ENCODE measurements at places on chromosomes 13 and 19. TPM values are rescaled to one million over a fixed set of nuclear protein-coding genes. Genes with fewer than 3 reads are reported as not detected.

TBXA2R gene
- total RNA-seq = 2.4 TPM

GRCh38 chr19:30692181-30692811, 320.1 kb downstream of the ZNF536 start:
- DNase-seq = no peak

DNA sequence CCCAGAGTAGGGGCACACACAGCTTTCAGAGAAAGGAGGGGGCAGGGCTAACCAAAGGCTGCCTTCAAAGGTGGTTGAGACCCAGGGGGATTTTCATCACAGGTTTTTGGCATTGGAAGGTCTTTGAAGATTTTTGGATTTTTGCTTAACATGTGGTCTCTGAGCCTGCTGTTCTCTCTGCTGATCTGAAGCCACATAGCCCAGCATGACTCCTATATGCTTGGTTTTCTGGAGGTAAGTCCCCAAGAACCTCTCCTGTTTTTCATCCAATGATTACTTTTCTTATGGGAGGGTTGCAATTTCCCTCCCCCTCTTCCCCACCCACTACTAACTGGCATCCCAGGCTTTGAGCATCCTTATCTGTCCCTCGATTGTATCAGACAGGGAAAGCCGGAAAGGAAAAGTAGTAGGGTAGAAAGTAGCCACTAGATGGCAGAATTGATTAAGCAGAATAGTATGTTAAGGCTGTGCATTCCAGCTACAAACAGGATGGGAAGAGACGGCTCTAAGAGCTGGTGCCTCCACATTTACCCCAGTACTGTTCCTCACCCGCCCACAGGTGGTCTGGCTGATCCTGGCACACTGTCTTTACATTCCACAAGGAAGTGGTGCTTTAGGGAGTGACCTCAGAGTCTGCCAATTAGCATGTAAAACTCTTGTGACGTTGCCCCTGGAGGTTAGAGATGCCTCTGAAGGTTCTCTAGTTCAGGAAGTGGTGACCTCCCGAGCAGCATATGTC, 218.9 kb upstream of the EDNRB start:
- DNase-seq = no peak

C13orf42 gene
- total RNA-seq = not detected

CALR3 gene
- total RNA-seq = not detected

GRCh38 chr13:69306766-69307165, 800.9 kb upstream of the ATXN8OS start:
- no peak for DNase-seq

DNA sequence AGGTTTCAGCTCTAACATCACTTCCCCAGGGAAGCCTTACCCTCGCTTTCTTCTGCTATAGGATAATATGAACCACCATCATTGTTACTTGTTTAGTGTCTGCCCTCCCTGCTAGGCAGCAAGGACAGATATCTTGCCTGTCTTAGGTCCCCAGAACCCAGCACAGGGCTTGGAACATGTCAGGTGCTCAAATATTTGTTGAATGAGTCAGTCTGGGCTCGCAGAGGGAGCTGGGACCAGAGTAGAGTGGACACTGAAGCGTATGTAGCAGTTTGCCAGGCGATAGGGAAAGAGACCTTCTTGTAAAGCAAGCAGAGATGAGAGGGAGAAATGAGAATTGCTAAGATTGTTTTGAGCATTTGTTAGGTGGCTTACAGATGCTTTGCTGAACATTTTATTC, 11.7 kb downstream of the BCKDHA start:
- DNase-seq = no peak

DNA sequence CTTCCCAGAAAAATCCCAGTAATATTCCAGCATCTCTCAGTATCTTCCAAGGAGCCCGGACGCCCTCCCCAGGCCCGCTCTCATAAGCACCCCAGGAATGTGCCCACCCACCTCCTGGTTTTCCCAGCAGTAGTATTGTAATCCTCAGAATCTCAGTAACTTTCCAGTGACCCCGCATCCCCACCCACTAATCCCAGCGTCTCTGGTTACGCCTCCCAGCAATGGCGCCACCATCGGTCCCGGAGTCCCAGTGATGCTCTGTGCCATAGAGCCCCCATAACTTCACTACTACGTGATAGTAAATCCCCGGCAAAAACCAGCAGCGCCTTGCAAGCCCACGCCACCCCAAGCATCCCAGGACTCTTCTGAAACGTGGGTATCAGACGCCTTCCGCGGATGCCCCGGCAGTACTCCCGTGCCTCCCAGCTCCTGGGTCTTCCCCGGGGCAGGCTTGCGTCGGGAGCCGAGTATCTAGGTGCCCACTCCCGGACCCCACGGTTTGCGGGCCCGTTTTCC, 928 bp upstream of the PNPLA6 start:
- peak; percentile 9 for DNase-seq

- DNase-seq = no peak
Observed at GRCh38 chr13:113151745-113152690, 6.4 kb upstream of the PROZ start.

DNA sequence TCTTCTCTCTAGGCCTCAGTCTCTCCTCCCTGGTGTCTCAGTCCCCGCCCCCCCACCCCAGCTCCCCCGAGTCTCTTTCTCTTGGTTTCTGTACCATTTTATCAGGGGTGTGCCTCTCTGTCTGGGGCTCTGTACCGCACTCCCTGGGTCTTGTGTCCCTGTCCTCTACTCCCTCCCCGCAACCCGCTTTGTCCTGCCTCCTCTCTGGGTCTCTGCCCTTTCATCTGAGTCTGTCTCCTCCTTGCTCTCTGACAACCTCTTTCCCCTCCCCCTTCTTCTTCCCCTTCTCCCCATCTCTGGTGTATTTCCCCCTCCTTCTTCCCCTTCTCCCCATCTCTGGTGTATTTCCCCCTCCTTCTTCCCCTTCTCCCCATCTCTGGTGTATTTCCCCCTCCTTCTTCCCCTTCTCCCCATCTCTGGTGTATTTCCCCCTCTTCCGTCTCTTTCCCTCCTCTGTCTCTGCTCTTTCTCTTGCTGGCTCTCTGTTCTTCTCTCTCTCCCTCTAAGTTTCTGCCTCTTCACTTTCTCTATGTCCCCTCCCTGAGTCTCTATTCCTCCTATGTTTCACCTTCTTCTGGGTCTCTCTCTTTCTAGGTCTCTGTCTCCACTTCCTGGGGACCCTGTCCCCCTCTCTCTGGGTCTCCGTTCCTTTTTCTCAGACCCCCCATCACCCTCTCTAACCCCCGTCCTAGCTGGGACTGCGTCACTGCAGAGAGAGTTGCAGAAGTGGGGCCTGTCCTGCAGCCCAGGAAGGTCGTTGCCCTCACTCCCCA, 2.2 kb upstream of the KCNC3 start:
- DNase-seq = no peak

DNA sequence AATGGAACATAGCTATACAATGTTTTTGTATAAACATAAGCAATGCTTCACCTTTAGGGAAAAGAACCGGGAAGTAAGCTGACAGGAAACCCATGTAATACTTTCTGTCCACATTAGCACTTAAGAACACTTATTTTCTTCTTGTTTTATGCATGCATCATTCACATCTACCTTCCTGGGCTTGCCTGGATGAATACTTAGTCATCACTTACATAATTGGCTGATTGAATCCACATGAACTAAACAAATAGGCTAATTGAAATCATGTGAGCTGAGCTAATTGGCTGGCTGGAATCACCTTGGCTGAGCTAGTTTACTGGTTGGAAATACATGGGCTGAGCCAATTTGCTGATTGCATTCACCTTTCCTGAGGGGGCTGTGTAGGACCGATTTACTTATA, 78.8 kb downstream of the ZNF726 start:
- no peak for DNase-seq

GRCh38 chr19:55990831-55991230, 4.3 kb downstream of the NLRP5 start:
- DNase-seq = no peak

GRCh38 chr19:55644191-55644833, 863 bp downstream of the ZNF581 start:
- DNase-seq = no peak

ZNF729 gene
- total RNA-seq = not detected

DNA sequence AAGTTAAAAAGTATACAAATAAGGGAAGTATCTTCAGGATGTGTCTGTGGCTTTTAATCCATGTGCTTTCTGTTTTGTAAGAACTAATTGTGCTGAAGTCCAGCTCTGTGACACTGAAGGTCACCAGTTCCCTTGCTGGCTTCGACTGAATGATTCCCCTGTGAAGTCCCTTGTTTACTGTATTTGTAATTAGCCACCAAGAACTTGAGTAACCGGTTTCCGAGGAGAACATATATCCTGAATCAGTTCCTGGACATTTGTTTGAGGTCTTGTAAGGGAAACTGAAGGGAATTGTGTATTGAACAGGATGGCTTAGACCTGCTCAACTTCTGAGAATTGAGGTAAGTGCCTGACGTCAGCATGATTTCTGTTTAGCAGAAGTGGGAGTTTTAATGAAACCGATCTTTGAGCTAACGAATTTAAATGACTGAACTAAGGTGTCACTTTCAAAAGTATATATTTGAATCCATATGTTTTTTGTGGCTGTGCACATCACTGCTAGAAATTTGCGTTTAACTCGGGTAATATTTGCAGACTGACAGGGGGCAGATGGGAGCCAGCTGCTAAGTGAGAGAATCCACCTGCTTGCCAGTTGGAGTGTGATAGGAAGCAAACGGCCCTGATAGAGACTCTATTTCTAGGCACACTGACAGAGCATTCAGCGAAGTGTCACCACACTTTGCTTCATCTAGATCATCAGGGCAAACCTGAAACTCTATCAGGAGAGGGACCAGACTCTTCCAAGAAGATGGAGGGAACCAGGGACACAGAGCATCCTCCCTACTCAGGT, 530.0 kb downstream of the RFC3 start:
- DNase-seq = no peak

GRCh38 chr19:11405846-11406643, 13.1 kb downstream of the RGL3 start:
- no peak for DNase-seq

- no peak for DNase-seq
Observed at GRCh38 chr13:48004201-48004600, 3.1 kb upstream of the SUCLA2 start.

BCL3 gene
- total RNA-seq = 33.9 TPM

GRCh38 chr19:1311543-1312091, 25.9 kb downstream of the EFNA2 start:
- no peak for DNase-seq

DNA sequence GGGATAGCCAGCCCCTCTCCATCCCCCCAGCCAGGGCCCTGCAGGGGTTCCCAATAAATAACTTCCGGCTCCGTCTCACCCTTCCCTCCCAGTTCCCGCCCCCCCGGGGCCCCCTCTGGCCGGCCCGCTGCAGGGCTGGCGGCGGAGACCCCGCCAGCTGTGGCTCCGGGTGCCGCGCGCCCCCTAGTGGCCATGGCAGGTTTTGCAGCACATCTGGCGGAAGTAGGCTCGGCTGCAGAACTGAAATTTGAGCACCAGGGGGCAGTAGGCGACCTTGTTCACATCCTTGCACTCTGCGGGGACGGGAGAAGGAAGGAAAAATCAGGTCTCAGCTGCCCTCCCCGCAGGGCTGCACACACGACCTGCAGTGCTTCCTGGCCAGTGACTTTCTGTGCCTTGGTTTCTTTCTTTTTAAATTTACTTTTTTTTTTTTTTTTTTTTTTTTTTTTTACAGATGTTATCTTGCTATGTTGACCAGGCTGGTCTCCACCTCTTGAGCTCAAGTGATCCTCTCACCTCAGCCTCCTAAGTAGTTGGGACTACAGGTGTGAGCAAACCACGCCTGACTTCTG, 3.6 kb upstream of the MYO1F start:
- DNase-seq = peak; percentile 82

DNA sequence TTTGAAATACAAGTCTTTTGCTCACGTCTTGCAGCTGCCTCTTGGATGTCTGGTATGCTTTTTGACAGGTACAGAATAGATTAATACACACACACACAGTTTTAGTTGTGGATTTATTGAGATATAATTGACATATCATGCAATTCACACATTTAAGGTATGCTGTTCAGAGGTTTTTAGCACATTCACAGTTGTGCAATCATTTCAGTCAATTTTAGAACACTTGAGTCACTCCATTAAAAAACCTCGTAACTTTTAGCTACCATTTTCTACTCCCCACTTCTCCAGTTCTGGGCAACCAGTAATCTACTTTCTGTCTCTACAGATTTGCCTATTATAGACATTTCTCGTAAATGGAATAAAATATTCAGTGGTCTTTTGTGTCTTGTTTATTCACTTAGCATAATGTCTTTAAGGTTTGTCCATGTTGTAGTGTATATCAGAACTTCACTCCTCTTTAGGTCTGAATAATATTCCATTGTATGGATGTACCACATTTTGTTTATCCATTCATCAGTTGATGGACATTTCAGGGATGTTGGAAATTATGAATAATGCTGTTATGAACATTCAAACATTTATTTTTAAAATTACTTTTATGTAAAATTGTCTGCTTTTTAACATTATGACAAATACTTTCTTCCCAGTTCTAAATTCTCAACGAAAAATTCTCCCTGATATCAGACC, 2.5 kb upstream of the ZMYM2 start:
- no peak for DNase-seq

DNA sequence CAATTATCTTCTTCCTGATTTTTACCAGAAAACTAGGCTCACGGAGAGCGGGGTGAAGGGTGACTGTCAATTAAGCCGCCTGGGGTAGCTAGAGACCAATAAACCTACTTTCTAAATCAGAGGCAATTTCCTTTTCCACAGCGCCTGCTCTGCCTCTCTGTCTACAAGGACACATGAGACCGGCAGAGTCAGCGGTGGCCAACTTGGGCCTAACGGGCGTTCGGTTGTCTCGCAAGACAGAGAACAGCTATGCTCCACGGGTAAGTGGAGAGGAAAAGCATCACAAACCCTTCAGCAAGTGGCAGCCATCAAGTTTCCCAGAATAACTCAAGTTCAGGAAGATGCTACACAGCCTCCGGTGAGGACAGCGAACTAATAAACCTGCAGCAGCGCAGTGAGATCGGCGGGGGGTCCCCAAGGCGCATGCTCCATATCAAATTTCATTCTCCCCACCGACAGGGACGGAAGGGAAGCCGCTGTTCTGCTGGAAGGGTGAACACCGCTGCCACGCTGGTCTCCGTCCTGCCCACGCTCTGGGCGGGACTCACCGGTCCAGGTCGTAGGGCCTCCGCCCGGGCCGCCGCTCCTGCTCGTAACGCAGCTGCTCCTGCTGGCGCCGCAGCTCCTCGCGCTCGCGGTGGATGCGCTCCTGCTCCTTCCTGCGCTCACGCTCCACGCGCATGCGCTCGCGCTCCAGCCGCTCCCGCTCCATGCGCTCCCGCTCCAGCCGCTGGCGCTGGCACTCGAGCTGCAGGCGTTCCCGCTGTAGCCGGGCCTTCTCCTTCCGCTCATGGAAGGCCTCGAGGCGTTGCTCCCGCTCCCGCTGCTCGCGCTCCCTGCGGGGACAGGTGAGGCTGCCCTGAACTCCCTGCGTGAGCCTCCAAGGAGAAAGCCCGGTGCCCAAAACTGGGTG, 25.8 kb upstream of the TINCR start:
- no peak for DNase-seq

GRCh38 chr19:58356766-58357480, 3.6 kb upstream of the A1BG start:
- no peak for DNase-seq

OLFM4 gene
- total RNA-seq = not detected

- DNase-seq = no peak
Observed at GRCh38 chr13:46936525-46936924, 39.7 kb upstream of the HTR2A start.
